ENCODE measurements at places on chromosomes 1 and 21. TPM values are rescaled to one million over a fixed set of nuclear protein-coding genes. Genes with fewer than 3 reads are reported as not detected.

Gene ARHGEF19
- total RNA-seq: 13.1 TPM

Gene SPRR3
- not detected for total RNA-seq

Gene HSPA6
- total RNA-seq: 2.4 TPM

Gene APCS
- total RNA-seq: not detected

Gene NPR1
- total RNA-seq: not detected

Gene NOS1AP
- total RNA-seq: not detected

Gene SLC39A1
- 21.9 TPM for total RNA-seq

Gene PGLYRP3
- not detected for total RNA-seq

Gene MATN1
- not detected for total RNA-seq

Gene SPATA21
- not detected for total RNA-seq

Gene GBP5
- 76.3 TPM for total RNA-seq

Gene CYP4X1
- total RNA-seq: not detected

Gene CCDC185
- total RNA-seq: not detected

Gene SDE2
- 21.1 TPM for total RNA-seq

Gene C1orf167
- total RNA-seq: not detected

Gene LDLRAP1
- 210 TPM for total RNA-seq

Gene CENPS
- total RNA-seq: 7.2 TPM

Gene LCE7A
- not detected for total RNA-seq

Gene RPTN
- total RNA-seq: not detected

Gene PRSS38
- total RNA-seq: not detected

Gene TAL1
- not detected for total RNA-seq

Gene TNNI3K
- total RNA-seq: not detected

Gene SH3BGRL3
- 305 TPM for total RNA-seq

Gene SLC1A7
- total RNA-seq: not detected

Gene WNT4
- not detected for total RNA-seq

Gene NEXN
- 0.47 TPM for total RNA-seq

Gene RIMS3
- 2.3 TPM for total RNA-seq

Gene TCEA3
- total RNA-seq: 30.8 TPM

Gene LENEP
- total RNA-seq: 1.1 TPM

Gene TFF2
- total RNA-seq: not detected

Gene UCK2
- 2.1 TPM for total RNA-seq

Gene DENND4B
- total RNA-seq: 216 TPM

Gene VHLL
- total RNA-seq: 0.53 TPM

Gene LAMC2
- not detected for total RNA-seq

Gene SAMSN1
- 58.0 TPM for total RNA-seq

Gene STX12
- 27.5 TPM for total RNA-seq
